ENCODE measurements at places on chromosomes 4 and X.

DNA sequence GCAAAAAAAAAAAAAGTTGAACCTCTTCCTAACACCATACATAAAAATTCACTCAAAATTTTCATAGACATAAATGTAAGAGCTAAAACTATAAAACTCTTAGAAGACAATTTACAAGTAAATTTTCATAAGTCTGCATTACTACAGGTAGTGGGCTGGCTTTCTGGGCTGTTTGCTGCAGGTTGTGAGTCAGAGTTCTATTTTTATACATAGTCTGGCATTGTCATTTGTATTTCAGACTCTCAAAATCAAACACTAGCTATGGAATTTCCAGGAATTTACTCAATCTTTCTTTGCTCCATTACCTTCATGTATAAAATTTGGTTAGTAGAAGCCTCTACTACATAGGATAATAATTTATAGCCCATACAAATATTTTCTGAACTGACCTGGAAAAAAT, 227.2 kb downstream of the COX18 start:
- no peak for DNase-seq

DNA sequence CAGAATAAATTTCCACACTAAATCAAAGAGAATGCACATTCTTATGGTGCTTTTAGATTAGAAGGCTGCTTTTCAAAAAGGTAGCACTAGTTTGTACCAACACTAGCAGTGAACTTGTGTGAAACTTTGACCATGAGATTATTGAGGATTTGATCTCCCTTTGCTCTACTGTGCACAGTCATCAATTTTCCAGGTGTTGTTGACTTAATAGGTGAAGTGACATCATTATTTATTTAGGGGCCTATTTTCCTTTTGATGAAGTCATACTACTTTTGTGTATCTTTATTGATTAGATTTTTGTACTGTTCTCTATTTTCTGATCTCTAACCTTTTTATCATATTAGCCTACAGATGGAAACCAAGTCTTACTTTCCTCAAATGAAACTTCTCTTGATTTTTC, 507.9 kb upstream of the LCORL start:
- no peak for DNase-seq

GRCh38 chr4:157222771-157223160, 2.2 kb downstream of the GRIA2 start:
- no peak for DNase-seq

DNA sequence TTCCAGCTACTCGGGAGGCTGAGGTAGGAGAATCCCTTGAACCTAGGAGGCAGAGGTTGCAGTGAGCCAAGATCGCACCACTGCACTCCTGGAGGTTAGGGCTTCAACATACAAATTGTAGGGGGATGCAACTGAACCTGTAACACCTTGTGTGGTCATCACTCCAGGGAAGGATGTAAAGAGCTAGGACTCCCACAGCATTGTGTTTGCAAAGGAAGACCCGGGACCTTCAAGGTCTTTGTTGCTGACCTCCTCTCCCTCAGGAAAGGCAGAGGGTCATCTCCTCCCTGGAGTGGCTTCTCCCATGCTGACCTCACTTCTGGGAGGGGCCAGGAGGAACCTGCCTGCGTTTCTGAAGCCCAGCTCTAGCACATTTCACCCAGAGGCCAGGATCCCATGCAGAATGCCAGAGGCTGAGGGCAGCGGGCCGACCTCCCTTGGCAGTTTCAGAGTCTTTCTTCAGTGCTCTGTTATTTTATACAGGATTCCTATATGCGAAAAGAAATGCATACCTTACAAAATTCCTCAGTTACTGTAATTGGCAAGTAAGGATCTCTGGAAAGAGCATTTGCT, 80.2 kb downstream of the HTRA3 start:
- no peak for DNase-seq

GRCh38 chr4:157700898-157701694, 471.7 kb downstream of the GASK1B start:
- DNase-seq = no peak

GRCh38 chr4:26071688-26072087, 157.7 kb downstream of the SMIM20 start:
- DNase-seq = no peak

DNA sequence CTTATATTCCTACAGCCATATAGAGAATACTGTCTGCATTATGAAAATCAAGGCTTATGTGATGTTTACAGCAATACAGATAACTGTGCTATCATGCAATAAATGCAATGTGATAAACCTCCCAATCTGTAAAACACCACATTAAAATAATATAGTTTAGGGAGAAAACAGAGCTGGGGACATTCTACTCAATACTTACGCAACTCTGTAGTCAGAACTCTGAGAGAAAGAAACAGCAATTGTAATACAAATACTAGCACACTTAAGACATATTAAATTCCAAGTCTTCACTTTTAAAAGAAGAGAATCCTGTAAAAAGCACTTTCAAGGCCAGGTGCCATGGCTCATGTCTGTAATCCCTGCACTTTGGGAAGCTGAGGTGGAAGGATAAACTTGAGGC, 61.4 kb downstream of the ANKRD17 start:
- DNase-seq = no peak

DNA sequence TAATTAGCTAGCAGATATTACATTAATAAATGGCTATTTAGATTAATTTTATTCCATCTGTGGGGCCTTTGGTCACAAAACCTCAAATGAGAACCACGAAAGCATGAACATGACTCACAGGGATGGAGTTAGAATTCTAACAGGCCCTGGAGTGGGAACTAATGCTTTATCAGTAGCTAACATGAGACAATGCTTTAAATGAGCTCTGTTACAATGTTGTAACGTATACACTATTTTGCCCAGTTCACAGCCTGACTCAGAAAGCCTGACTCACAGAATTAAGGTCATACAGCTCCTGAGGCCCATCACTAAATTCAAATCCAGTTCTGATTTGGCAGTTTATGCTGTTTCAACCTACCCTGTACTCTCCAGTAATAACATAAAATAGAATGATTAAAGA, 23.2 kb downstream of the VEGFC start:
- no peak for DNase-seq

- DNase-seq = no peak
Measured at GRCh38 chr4:142840516-142841123, 5.5 kb downstream of the INPP4B start.

DNA sequence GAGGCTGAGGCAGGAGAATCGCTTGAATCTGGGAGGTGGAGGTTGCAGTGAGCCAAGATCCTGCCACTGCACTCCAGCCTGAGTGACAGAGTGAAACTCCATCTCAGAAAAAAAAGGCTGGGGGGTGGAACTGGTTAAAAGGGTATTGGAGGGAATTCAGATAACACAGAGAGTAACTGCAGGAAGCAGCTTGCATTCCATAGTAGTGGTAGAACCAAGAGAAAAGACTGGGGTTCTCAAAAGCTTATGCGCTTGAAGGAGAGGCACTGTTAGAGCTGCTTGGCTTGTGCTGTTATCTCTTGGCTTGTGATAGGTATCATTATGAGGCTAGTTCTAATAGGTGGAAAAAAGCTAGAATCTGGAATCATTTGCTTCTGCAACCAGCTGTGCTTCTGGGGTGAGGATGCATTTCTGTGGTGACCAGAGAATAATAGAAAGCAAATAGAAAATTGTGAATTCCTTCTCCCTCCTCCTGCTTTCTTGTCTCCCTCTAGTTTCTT, 91.2 kb upstream of the ELOVL6 start:
- no peak for DNase-seq

- DNase-seq = no peak
Measured at GRCh38 chr4:36042122-36042970, 202.0 kb downstream of the ARAP2 start.

DNA sequence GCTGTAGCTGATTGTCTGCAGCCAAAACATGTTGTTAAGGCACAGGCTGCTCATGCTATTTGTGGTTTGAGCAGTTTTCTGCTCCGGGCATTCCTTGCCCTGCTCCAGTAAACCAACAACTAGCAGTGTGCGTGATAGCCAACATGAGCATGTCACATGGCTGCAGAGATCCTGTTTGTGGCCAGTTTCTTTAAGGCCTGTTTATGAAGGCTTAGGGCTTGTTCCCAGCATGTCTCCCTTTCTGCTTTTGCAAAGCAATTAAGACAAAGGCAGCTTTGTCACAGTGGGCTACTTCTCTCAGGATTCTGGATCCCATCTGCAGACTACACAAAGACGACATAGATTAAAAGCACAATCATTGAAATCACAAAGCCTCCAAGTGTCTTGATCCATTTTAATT, 160.5 kb downstream of the ZNF518B start:
- no peak for DNase-seq

GRCh38 chr4:17447675-17448298, 64.1 kb downstream of the QDPR start:
- no peak for DNase-seq

GRCh38 chrX:76279007-76279406, 106.1 kb downstream of the PBDC1 start:
- no peak for DNase-seq

DNA sequence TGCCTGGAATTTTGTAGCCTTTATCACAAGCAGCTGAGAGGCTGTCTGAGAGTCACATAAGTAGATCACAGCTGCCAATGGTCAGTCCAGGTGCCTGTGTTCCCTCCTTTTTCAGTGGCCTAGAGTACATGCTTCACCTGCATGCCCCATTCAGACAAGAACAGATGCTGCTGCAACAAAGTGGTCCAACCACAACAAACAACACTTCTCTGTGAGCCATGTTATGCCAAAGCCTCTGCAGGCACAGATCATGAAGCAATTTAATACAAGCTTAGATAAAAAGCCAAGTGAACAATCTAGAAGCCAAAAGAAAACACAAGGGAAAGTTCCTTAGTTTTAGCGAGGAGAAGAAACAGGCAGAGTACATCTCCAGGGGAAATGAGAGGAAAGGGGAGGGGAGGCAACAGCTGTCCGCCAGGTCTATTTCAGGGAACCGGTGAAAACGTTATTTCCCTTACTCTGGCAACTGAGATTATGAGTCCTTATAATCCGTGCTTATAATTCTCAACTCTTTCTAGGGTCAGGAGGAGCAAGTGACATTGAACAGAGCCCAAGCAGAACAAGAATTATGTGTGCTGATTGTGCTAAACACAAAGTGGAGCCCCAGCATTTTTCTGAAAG, 92.6 kb downstream of the TSPAN5 start:
- no peak for DNase-seq

DNA sequence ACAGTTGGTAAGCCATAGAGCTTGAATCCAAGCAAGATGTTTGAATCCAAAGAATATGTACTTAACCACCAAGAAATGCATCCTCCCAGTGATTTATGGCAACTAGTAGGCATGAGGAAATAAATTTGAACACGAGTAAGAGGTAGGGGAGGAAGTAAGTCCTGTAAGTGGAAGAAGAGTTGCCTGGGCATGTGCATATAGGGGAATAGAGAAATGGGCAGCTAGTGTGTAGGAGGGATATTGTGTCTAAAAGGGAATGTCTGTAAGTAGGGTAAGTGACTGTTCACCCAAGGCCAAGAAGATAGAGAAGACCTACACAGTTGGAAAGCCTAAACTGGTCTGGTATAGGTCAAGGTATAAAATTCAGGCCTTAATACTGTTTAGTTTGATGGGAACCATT, 4.6 kb downstream of the SH3BGRL start:
- DNase-seq = no peak

DNA sequence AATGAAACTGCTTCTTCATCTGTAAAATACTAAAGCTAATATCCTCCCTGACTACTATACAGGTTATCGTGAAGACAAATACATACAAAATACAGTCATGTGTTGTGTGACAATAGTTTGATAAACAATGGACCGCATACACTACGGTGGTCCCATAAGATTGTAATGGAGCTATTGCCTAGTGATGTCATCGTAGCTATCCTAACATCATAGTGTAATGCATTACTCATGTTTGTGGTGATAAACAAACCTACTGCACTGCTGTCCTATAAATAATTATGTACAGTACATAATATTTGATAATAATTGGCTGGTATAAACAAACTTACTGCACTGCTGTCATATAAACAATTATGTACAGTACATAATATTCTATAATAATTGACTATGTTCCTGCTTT, 5.6 kb upstream of the NEIL3 start:
- DNase-seq = no peak

DNA sequence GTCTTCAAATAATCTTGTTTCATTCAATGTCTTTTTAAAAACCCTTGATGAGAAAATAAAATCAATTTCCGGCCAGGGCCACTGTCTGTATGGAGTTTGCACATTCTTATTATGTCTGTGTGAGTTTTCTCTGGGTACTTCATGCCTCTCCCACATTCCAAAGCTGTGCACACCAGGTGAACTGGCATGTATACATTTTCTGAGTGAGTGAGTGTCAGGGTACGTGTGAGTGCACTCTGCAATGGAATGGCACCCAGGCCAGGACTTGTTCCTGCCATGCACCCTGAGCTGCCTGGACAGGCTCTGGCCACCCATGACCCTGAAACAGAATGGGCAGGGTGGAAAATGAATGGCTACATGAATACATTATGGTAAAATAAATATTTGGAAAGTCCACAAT, 61.3 kb downstream of the UBE2NL start:
- DNase-seq = no peak

DNA sequence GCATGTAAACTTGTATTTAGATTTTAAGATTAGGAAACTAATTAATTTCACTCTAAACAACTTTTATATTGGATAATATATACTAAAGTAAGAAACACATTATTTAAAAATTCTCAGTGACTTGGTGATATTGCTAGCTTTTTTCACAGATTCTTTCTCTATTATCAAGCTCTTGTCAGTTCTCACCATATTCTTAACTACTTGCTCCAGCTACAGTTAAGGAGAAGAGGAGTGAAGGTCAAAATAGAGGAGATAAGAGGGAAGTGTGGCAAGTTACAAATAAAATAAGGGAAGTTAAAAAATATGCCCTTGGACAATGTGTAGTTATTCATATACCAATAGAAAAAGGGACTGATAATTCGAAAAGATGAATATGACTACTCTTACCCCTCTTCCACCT, 34.7 kb upstream of the NAF1 start:
- no peak for DNase-seq

DNA sequence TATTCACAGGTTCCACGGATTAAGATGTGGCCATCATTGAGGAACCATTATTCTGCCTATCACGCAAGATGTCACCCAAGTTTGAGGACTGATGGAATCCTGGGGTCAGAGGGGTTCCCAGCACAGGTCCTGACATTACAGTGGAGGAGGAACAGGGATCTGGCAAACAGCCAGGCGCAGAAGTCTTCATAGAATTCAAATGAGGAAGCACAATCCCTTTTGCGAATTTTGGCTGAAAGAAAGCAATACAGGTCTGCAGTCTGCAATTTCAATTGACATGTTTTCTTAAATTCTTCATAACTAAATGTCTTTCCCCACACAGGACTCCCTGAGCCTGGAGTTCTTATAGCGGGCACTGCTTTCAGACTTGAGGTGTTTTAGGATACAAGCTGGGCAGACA, 14.5 kb downstream of the DOCK11 start:
- no peak for DNase-seq

DNA sequence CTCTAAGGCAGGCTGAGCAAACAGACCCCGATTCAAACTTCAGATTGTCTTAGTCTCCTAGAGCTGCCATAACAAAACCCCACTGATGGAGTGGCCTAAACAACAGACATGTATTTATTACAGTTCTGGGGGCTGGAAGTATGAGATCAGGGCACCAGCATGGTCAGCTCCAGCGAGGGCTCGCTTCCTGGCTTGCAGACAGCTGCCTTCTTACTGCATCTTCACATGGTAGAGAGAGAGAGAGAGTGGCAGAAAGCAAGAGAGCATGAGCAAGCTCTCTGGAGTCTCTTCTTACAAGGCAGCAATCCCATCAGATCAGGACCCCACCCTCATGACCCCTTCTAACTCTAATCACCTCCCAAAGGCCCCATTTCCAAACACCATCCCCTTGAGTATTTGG, 22.3 kb upstream of the SORCS2 start:
- no peak for DNase-seq

- DNase-seq = no peak
Measured at GRCh38 chr4:108301545-108302251, 133.0 kb upstream of the LEF1 start.

GRCh38 chr4:5822619-5823018, 70.3 kb downstream of the CRMP1 start:
- DNase-seq = no peak
